ENCODE measurements at places on chromosomes 12 and 14. TPM values are rescaled to one million over a fixed set of nuclear protein-coding genes. Genes with fewer than 3 reads are reported as not detected.

TMEM229B gene
- total RNA-seq: 11.6 TPM

IL22 gene
- not detected for total RNA-seq

HELB gene
- 4.4 TPM for total RNA-seq

OR6C6 gene
- not detected for total RNA-seq

A2M gene
- 98.0 TPM for total RNA-seq

All from dorsolateral prefrontal cortex (tissue), 122 donors.